ENCODE measurements at places on chromosomes 4 and X.

GRCh38 chr4:166174717-166175490 is 301.9 kb downstream of the TLL1 start:
- DNase-seq, result no peak

GRCh38 chr4:7559741-7560395 is 125.1 kb upstream of the PSAPL1 start:
- DNase-seq, result no peak

- DNase-seq, result no peak
Observed at GRCh38 chrX:24594501-24594900, 52.6 kb downstream of the PCYT1B start.

GRCh38 chr4:177118596-177118995 is 191.1 kb upstream of the NEIL3 start:
- no peak for DNase-seq

DNA sequence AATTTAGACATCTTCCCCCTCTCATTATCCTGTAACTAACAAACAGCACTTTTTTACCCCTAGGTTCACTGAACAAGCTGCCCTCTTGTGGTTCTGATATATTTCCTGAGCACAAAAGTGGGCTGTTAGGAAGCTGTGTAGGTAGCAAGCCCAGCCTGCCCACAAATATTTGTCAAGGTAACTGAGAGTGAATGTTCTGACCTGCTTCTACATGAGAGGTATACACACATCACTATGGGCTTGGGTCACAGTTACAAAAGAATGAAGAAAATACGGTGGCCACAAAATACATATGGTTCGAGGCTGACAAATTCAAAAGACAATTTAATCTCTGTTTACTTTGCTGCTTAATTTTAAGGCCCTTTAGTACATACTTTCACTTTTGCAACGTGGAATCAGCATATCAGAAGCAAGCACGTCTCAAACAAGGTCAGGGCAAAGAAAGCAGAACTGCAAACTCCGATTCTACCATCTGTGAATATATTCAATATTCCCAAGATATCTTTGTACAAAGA is 78.7 kb downstream of the RBM47 start:
- no peak for DNase-seq

- DNase-seq, result no peak
Observed at GRCh38 chrX:13676885-13677284, 12.0 kb upstream of the RAB9A start.

DNA sequence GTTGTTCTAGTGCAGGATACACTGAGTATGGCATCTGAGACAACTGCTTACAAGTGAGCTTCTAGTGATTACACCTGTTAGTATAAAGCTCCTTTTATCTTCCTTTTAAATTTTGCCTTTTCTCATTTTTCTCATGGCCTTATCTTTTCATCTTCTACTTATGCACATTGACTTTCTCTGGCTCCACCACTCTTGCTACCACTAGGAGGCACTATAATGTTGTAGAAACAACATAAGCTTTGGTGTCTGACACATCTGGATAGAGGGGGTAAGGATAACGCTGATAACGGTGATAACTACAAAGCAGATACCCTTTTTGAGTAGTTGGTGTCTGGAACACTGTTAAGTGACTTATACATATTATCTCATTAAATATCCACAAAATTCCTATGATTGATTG is 187.4 kb upstream of the TEX13C start:
- no peak for DNase-seq

DNA sequence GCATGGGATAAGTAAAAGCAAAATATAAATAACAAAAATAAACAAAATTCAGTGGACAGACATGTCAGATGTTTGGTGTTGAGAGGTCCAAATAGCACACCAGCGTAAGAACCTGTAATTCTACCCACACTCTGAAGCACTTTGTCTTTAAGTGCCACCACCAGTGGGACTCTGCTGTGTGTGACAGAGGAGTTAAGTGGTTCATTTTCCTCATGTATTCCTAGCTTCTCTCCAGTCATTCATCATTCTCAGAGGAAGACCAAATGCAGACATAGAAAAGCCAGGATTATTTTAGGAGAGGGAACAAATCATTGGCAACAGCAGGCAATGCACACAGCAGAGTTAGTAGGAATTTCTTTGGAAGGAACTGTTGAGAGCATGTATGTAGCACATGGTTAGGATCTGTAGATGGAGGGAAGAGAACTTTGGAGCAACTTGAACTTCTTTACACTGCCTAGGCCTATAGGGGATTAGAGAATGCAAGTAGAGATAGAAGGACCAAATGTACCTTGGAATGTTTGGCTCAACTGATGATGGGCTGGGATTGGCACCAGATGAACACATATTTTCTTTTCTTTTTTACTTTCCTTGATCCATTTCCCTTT is 43.0 kb upstream of the ARHGAP24 start:
- DNase-seq, result no peak

GRCh38 chr4:81745050-81745449 is 273.3 kb upstream of the RASGEF1B start:
- no peak for DNase-seq

GRCh38 chr4:5881340-5881739 is 11.5 kb downstream of the CRMP1 start:
- DNase-seq, result no peak

DNA sequence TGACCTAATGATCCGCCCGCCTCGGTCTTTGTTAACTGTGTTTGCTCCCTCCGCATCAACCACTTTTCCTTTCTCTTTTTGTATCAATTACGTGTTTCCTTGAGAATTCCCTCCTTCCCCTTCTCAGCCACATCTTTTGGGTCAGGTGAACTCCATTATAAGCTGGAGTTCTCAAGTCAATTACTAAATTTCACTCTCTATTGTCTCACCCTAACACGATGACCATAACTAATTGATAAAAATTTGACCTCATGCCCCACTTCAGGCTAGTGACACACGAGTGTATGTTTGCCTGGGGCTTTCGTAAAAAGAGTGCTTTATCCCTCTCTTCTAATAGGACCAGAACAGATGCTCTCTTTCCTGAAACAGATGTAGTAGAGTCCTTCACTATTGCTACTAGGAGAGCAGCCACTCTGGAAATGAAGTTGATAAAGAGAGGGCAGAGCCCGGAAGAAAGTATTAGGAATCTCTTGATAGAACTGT is 403.6 kb upstream of the ANXA10 start:
- DNase-seq, result no peak

GRCh38 chr4:95215043-95215442 is 333.7 kb downstream of the UNC5C start:
- DNase-seq, result no peak

DNA sequence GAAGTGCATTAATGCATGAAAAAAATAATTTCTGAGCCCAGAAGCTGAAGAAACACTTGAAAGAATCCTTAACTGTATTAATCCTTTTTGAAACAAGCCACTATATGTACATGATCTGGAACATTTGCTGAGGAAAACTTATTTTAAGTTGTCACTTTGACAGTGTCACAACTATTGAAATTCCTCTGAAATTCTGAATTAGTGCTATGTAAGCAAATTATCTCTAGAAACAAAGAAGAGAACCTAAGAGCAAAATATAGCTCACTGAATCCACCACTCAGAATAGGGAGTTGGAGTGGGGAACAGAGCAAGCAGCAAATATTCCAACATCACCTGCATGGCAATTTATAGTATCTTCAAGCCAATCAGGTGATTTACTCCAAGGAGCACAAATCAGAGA is 34.6 kb upstream of the FAM47C start:
- no peak for DNase-seq

GRCh38 chr4:78166622-78167021 is 109.5 kb downstream of the FRAS1 start:
- no peak for DNase-seq

- DNase-seq, result peak; percentile 33
Observed at GRCh38 chrX:39816871-39817731, 280.7 kb downstream of the BCOR start.

DNA sequence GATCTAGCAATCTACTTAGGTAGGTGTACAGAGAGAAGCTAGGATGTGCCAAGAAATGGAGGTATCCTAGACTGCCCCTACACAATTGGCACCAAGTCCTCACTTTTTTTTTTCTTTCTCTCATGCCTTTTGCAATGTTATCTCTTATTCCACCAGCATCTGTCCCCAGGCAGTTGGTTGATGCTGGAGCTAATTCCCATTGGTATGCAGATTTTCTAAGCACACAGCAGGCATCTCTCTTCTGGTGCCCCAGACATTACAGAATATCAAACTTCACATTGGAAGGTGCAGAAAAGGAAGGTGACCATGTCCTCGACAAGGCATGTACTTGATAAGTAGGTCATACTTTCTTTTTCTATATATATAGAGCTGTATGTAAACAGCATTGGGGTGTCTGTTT is 21.6 kb downstream of the LUZP4 start:
- no peak for DNase-seq

DNA sequence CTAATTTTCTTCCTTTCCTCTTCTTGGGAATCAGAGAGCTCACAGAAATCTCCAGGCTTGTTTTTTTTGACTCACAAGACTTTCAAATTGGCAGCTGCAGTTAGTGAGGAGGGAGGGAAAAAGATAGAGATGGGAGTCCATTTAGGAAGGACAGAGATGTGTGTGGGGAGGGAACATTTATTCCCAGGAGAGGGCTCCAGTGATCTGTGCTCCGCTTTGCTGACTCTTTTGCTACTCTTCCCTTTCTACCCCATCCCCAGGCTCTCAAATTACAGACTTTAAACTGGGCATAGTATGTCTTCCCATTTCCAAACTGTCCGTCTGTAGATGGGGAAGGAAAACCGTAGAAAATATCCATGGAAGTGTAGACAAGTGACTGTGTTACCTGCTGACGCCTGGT is 39.1 kb upstream of the UCP1 start:
- no peak for DNase-seq

DNA sequence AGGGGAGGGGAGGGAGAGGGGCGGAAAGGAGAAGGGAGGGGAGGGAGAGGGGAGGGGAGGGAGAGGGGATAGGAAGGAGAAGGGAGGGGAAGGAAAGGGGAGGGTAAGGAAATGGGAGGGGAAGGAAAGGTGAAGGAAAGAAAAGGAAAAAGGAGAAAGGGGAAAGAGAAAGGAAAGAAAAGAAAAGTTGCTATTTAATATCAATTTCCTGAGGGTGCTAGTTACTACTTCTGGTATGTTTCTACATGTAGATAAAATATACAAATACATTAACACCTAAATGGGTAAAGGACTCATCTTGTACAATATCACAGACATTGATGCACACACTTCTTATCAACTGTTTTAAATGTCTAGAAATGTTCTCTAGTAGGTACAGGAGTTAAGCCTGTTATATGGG is 22.6 kb downstream of the ANXA5 start:
- DNase-seq, result no peak

DNA sequence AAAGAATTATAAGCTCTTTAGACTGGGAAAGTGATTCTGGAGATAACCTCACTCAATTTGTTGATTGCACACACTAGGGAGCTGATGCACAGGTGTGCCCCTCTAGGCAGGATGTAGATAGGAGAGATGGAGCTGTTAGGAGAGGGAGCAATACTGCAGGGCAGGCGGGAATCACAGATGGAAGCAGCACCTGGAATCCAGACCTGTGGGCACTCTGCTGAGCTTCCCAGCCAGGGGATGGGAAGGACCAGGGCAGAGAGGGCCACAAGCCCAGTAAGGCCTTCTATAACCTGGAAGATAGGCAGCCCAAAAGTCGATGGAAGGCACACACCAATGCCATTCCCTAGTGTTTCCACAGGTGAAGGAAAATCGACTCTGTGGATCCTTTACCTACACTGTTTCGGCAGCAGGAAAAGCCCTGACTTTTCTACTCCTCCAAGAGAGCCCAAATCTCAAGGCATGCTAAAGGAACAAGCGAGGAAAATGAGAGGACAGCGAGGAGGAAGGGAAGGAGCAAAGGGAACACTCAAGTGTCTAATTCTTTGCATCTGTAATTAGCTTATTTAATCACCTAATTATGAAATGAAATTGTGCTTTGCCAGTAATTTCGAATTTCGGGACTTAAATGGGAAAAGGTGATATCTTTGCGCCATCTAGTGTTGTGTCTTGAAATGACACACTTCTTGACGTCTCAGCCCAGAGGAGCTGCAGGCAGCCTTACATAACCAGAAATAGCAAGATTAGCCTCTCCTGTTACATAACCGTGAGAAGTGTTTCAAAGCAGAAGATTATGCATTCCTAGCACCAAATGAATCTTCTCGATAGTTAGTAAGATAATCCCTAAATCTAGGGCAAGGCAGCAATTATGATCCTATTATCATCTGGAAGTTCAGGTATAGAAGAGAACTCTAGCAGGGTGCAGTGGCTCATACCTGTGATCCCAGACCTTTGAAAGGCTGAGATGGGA is 31.0 kb upstream of the TLR3 start:
- peak; percentile 48 for DNase-seq

- no peak for DNase-seq
Observed at GRCh38 chrX:68945081-68945602, 116.3 kb downstream of the EFNB1 start.

- DNase-seq, result no peak
Observed at GRCh38 chrX:84064814-84065213, 123.2 kb downstream of the RPS6KA6 start.

DNA sequence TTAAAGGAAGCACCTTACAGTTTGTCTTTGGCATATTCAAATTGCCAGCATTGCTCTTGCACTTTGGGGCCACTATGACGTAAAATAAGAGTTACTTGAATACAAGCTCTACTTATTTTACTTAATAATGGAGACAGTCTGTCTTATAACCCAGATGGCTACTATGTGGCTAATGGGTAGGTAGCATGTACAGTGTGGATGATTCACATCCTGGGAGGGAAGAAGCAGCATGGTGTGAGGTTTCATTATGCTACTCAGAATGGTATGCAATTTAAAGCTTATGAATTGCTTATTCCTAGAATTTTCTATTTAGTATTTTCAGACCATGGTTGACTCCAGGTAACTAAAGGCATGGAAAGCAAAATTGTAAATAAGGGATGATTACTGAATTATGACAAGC is 761.8 kb upstream of the ATOH1 start:
- no peak for DNase-seq

DNA sequence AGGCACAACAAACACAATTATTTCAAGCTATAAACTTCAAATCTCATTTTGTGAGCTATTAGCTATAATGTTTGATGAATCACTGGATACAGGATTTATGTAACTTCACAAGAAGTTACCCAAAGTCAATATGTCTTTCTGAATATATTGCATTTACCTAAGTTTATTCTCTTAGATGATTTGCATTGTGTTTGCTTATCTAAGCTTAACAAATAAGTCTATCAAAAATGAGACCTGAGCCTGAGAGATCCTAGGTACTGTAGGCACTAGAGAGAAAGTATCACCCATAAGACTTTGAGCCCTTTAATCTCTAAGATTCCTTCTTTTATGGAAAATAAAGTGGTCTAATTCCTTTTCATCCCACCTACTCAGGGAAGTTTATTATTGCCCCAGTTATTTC is 178.2 kb downstream of the NAF1 start:
- DNase-seq, result no peak

- DNase-seq, result no peak
Observed at GRCh38 chr4:138405934-138406567, 163.9 kb upstream of the SLC7A11 start.

- DNase-seq, result no peak
Observed at GRCh38 chr4:128715616-128716015, 93.9 kb upstream of the JADE1 start.

GRCh38 chr4:175176710-175177109 is 258.6 kb downstream of the ADAM29 start:
- no peak for DNase-seq

- no peak for DNase-seq
Observed at GRCh38 chr4:41145571-41146078, 68.7 kb downstream of the APBB2 start.

- no peak for DNase-seq
Observed at GRCh38 chr4:72410158-72410557, 158.9 kb downstream of the ADAMTS3 start.

- DNase-seq, result no peak
Observed at GRCh38 chrX:49838374-49838773, 9.3 kb downstream of the PAGE4 start.

- no peak for DNase-seq
Observed at GRCh38 chr4:141642711-141643110, 6.3 kb downstream of the IL15 start.

Measured in ovary (tissue), 10 donors.